ENCODE measurements at places on chromosomes 11 and 22.

GRCh38 chr11:19980957-19981669, 179.2 kb downstream of the DBX1 start:
- no peak for DNase-seq

DNA sequence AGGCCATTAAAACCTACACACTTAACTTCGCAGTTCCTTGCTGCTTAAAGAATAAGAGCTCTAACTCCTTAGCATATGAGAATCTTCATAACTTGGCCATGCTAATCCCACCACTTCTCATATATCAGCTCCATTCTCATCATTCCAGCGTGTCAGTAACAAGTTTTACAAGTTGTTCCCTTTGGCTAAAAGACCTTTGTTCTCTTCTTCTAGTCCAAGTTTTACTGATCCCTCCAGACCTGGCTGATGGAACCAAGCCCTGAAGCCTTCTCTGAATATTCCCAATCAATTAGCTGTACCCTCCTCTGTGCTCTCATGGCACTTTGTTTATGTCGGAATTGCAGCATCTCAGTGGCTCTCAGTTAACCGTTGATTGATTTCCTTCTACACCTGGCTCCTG, 35.8 kb downstream of the GAB2 start:
- DNase-seq, result no peak

DNA sequence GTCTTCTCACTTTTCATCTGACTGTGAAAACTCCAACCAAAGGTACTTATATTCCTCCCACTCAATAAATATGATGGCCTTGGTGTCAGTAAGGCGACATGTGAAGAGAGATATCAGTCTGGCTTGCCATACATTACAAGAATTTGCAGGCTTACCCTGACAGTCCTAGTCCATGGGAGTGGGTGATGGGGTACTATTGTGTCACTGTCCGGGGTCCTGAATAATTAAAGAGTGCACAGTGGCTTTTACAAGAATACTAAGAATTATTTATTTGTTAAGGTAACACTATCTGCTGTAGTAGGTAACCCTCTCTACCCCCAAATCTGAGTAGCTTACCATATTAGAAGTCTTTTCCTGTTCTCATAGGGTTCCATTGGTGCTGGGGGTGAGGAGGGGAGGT, 23.1 kb upstream of the IZUMO1R start:
- no peak for DNase-seq

DNA sequence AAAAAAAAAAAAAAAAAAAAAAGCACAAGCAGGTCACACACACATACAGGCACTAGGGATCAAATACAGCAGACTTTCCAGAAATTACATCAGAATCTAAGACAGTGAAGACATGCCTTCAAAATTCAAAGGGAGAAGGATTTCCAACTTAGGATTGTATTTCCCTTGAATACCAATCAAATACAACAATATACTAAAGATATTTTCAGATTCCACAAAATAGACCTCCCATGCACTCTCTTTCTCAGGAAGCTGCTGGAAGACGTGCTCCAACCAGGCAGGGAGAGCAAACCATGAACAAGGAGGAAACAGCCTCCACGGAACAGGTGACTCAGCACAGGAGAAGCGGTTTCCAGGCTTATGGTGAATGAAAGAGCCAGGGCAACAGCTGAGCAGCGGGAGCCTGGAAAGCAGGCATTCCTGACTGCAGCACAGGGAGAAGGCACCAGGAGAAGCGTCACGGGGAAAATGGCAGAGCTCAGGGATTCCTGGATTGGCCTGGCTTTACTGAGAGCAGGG, 32.0 kb downstream of the TMEM184B start:
- DNase-seq, result peak; percentile 83

GRCh38 chr11:80280737-80281136, 839.9 kb upstream of the TENM4 start:
- no peak for DNase-seq

DNA sequence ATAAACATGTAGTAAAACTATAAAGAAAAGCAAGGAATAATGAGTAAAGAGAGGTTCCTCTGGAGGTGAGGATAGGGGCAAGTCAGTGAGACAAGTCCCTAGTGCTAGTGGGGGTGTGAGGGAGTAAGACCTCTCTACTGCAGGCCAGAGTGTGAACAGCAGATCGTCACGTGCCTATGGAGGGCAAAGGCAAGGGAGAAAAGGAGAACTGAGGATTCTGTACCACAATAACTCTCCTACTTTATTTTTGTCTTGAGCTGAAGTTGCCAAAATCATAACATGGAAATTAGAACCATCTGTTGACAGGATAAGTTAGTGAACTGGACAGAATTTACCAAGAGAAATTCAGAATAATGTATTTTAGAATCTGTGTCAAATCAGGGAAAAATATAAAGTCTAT, 77.6 kb downstream of the ENTHD1 start:
- no peak for DNase-seq

Measured in mammary epithelial cell (primary cell).